ENCODE measurements at places on chromosomes 7 and 10.

- no peak for DNase-seq
Observed at GRCh38 chr7:20744954-20745446, 41.7 kb downstream of the SP8 start.

DNA sequence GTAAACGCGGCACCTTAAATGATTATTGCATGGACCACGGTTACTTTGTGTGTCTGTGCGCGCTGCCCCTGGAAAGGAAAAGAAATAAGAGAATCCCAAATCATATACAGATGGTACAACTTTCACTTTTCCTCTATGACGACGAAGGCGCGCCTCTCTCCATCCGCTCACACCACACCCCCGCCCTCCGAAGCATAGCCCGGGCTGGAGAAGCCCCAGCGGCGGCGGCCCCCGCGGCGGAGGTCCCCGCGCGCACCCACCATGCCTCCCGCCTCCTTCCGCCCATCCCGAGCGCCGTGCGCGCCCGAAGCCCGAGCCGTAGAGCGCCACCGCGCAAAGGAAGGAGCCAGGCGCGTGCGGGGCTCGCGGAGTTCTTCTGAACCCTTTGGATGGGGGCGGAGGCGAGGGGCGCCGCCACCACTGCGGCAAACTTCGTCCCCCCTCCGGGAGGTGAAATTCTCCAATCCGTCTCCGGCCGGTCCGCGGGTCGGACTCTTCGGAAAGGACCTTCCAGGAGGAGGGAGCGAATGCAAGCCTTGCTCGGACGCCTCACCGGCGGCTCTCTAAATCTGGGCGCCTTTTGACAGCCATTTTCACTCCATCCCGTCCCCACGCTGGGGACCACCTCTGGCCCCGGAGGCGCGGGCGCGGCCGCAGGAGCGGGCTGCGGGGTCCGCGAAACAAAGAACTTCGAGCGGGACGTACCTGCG is 588 bp downstream of the GLI3 start:
- DNase-seq = no peak

- no peak for DNase-seq
Observed at GRCh38 chr7:90999989-91000979, 263.9 kb upstream of the FZD1 start.

- no peak for DNase-seq
Observed at GRCh38 chr7:40311307-40311706, 176.5 kb downstream of the SUGCT start.

GRCh38 chr7:24297362-24297761 is 13.4 kb downstream of the NPY start:
- no peak for DNase-seq

DNA sequence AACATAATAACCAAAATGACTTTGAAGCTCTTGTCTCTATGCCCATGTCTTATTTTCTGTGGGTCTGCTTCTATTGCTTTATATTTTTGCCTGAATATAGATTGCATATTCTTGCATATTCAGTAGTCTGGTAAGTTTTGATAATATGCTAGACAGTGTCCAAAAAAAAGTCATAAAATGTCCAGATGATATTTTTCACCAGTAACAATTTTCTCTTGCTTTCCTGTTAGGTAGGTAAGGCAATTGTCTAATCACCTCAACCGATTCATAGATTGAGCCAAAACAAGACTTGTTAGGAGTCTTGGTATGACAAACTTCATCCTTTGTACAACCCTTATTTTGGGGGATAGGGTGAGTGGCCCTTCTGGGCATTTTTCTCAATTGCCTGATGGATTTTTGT is 277.0 kb upstream of the NRP1 start:
- DNase-seq = no peak

DNA sequence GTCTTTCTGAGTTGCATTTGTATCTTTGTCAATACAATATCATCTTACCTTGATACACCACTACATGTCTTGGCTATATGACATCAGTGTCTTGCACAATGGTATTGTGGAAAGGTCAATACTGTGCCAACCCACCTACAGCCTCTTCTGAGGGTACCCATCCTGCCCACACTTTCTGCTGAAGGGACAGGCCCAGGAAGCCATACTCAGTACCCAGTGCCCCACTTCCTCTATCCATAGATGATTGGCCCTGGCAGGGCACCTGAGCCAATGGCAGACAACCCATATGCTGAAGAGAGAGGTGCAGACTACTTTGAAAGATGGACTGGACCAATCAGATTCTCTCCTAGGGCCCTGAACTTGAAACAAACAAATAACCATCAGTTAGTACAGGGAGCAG is 152.0 kb upstream of the ADO start:
- DNase-seq = no peak

DNA sequence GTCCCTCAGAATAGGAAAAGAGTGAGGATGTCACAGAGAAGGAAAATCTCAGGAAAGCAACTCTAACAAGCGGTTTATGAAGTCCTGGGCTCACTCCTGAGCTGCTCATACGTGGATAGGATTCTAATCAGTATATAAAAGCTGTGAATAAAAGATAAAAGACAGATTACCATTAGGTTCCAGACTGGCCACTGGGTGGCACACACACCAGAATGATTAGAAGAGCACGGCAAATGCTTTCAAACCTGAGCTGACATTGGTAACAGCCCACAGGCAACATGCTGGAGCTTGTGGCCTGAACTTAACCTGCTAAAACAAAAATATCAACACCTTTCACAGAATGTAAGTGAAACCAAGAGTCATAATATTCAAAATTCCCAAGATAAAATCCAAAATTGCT is 370.8 kb downstream of the GRID1 start:
- DNase-seq = no peak

DNA sequence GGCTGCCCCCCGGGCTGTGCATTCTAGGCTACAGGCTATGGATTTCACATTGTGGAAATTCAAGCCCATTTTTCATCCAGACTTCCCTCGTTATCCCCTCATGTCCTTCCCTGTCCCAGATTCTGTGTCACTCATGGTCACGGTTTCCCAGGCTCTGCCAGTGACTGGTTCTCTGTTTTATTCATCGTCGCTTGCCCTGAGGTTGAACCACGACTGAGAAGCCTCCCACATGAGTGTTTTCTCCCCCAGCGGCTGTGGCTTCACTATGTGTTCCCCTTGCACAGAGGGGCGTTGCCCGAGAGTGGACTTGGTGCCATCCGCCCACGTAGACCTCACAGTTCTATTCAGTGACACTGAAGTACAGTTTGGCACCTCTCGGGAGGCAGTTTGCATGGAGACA is 14.0 kb downstream of the NOM1 start:
- no peak for DNase-seq

GRCh38 chr10:43796781-43797180 is 148.1 kb upstream of the ZNF32 start:
- DNase-seq = no peak

- DNase-seq = peak; percentile 34
Observed at GRCh38 chr7:150986099-150986512, 4.7 kb upstream of the NOS3 start.

DNA sequence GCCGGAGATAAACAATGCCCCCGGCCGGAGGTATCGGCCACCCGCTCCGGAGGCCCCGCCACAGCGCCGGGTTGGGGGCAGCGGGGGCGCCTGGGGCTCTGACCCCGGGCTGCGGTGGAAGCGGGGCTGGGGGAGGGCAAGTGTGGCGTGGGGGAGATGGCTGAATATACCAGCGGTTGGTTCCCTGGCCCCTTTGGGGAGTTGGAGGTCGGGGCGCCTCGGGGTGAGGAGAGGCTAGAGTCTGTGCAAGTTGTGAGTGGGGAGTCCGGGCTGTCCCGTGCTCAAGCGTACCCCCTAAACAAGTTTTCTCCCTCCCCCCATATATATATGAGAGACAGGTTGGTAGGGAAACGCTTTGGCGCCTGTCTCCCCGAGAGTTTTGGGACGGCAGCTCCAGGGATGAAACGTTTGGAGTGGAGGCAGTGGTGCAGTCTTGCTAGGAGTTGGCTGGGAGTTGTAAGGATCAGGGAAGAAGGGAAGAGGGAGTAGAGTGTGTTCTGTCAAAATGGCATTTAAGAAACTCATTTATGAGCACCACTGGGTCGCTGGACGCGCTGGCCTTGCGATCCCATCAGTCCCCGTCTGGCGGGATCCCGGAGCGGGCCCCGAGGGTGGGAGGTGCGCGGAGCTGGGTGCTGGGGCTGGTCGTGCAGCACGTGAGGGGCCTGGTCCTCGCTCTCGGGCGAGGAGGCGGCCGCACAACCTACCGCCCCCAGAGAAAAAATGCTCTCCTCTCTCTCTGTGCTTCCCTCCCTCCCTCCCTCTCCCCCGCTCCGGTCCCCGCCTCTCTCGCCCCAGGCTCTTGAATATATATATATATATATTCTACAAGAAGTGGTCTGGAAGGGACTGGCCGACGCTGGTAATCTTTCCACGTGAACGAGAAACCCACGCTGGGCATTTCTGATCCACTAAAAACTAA is 1.1 kb downstream of the TET1 start:
- DNase-seq = no peak

DNA sequence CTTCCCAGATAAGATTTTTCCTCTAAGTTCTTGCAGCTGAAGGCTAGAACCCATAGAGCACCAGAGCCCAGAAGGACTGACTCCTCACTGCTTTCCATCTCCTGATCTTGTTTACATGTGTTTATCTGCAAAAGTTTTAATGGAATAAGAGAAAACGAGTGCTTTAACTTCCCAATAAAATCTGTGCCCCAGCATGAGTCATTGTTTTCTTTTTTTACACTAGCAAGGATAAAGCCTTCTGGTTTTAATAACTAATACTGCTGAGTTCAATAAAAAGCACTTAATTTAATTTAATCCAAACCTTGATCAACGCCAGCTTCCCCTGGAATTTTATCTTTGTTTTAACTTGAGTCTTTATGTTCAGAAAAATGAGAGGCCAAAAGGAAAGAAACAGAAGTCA is 227.6 kb downstream of the HPSE2 start:
- no peak for DNase-seq

DNA sequence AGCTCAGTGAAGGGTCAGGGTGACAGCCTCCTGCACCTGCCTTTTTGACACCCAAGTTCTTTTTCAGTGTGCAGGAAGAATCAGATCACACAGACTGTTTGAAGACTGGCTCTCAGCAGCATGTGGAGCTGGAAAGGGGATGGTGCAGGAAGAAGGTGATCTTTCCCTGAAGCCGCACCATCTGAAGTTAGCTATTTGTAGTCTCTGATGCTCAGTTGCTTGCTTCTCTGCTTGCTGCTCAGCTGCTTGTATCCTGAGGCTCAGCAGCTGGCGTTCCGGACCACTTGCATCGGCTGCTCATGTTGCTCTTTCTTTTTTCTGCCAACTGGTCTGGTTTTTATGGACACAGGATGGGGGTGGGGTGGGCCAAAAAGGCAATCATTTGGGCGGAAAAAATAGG is 15.8 kb upstream of the DNMBP start:
- no peak for DNase-seq

DNA sequence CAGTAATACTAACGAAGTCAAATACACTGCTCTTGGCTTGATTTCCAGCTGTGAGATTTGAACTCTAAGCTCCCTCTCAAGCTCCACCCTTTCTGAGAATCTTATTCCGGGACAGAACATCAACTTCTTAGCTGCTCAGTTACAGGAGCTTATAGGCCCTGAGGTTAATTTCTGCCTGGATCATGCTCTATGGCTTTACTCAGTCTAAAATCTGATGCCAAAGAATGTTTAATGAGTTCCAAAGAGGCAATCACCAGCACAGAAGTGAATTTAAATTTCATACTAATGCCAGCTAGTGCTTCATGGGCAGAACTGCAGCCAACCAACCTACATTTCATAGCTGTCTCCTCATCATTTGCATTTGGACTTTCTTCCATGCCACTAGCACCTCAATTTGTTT is 707.2 kb downstream of the MAGI2 start:
- no peak for DNase-seq

- no peak for DNase-seq
Observed at GRCh38 chr7:29371472-29371871, 176.9 kb downstream of the CHN2 start.

DNA sequence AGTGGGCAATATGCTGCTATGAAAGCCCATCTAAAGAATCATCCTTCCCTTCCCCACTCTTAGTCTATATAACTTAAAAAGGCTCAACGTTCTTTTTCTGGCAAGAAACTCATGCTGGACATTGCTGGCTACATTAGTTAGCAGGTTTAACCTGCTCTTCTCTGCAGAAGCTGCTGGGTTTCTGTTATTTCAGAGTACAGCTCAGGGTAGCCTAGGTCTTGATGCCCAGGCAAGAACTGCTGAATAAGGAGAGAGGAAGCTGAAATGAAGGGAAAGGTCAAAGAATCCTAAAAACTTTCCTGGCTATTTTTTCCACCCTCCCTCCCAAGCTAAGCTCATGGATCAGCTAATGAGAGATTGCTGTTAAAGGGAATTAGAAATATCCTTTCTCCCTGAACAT is 79.4 kb downstream of the ANKIB1 start:
- no peak for DNase-seq

GRCh38 chr10:68330852-68331454 is 911 bp upstream of the HNRNPH3 start:
- peak; percentile 9 for DNase-seq

DNA sequence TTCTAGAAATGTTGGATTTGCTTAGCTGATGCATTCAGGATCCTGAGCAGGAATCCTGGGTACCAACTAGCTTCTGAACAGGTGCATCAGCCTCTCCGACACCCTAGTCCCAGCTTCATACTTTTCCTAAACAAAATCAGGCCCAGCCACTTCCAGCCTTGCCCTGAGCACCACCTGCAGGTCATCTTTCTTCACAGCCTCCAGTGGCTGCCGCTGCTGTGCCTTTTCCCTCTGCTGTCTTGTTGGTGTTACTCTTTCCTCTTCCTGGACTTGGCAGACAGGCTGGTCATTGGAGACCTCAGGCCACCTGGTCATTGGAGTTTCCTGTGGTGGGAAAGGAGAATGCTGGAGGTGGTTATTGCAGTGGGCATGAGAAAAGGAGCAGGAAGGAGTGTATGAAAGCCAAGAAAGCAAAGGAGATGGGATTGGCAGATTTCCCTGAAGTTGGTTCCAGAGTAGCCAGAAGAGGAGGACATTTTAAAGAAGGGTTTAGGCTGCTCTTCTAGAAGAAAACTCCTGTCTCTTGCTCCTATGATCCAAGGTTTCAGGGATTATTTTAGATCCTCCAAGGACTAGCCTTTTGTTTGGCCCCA is 48.2 kb upstream of the NFKB2 start:
- no peak for DNase-seq

DNA sequence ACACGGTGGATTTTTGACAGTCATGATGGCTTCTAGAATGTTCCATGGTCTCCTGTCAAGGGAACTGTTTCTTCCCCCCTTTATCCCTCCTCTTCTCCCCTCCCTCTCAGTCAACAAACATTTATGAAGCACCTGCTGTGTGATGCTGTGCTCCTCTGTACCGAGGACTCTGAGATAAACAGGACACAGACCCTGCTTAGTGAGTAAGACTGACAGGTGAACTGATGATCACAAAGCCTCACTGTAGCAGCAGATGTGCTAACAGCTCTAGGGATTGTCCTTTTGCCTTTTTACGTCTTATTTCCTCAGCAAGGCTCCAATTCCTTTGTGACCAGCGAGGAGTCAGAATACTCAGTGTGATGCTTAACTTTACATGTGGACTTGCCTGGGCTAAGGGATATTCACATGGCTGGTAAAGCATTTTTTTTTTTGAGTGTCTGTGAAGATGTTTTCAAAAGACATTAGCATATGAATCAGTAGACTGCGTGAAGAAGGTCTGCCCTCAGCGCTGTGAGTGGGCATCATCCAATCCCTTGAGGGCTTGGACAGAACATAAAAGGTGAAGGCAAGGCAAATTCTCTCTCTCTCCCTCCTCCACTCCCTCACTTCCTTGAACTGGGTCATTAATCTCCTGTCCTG is 170.1 kb downstream of the ADRA2A start:
- no peak for DNase-seq
